GM23338 (cell line): ENCODE measurements at places on chromosomes 3 and 15. TPM values are rescaled to one million over a fixed set of nuclear protein-coding genes. Genes with fewer than 3 reads are reported as not detected.

GRCh38 chr3:76203578-76203977, 418.2 kb upstream of the ZNF717 start:
- peak; percentile 61 for DNase-seq

DNA sequence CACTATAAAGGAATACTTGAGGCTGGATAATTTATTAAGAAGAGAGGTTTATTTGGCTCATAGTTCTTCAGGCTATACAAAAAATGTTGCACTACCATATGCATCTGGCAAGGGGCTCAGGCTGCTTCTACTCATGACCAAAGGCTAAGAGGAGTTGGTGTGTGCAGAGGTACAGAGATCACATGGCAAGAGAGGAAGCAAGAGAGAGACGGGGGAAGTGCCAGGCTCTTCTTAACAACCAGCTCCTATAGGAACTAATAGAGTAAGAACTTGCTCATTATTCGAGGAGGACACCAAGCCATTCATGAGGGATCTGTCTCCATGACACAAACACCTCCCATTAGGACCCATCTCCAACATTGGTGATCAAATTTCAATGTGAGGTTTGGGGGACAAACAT, 6.0 kb upstream of the FNDC3B start:
- no peak for DNase-seq

DNA sequence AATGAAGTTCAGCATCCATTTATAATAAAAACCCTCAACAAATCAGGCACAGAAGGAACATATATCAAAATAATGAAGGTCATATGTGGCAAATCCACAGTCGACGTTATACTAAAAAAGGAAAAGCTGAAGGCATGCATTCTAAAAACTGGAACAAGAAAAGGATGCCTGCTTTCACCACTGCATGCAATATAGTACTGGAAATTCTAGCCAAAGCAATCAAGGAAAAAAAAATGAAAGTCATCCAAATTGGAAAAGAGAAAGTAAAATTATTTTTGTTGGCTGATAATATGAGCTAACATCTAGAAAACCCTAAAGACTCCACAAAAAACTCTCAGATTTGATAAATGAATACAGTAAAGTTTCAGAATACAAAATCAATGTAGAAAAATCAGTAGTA, 1123.2 kb downstream of the TBL1XR1 start:
- DNase-seq: no peak

- no peak for DNase-seq
These were observed 25.8 kb downstream of the KLHL6 start for GRCh38 chr3:183529717-183530116.

- no peak for DNase-seq
These were observed 28.1 kb upstream of the LXN start for GRCh38 chr3:158700559-158700958.

GRCh38 chr3:161066930-161067329, 38.2 kb downstream of the B3GALNT1 start:
- no peak for DNase-seq

DNA sequence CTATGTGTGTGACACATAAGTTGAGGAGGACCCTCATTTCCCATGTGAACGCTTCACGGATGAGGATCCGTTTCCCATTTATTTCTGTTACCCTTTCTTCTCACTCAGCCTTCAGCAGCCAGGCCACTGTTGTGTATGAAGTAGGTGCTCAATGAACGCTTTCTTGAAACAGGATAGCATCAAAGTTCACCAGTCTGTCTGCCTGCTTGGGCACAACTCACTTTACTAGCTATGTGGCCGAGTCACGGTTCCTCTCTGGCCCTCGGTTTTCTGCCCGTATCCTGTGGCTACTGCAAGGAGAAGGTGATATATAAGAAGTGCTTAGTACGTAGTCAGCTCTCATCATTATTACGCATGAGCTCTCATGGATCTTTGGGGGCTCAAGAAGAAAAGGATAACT, 22.4 kb downstream of the ACSBG1 start:
- DNase-seq: no peak

GRCh38 chr3:46312991-46313390, 40.9 kb upstream of the CCR2 start:
- no peak for DNase-seq

DNA sequence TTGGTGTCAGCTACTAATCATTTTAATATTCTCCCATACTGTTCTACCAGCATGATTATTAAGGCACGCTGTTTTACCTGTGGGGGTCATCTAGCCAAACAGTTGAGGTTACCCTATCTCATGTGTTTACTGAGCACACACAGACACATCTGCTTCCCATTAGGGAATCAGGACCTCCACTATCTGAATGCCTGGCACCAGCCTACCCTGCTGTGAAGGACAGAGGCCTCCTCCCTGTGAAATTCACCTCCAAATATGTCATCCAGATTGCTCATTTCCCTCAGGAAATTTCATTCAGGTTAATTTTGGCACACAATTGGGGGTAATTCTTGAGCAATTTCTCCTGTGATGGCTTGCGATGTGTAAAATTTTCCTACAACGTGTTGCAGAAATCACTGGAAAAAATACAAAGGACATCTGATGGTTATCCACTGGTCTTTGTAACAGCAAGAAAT, 155.6 kb upstream of the NR2E3 start:
- no peak for DNase-seq

DNA sequence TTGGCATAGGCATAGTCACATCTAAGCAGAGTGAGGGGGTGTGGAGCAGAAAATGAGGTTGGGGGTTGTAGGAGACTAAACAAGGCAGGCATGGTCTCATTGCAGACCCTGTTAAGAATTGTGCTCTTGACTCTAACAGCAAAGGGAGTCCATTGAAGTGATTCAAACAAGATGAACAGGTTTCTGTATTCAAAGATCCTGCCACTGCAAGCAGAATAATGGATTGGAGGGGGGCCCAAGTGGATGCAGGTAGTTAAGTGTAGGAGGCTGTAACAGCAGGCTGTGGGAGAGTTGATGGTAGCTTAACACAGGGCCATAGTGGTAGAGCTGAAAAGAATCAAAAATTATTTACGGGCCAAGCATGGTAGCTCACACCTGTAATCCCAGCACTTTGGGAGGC, 34.4 kb downstream of the CASR start:
- no peak for DNase-seq

Gene GPR15
- total RNA-seq: not detected in 2 replicates

Gene PTPN9
- total RNA-seq: 27.2 and 32.7 TPM in 2 replicates

Gene IL12A
- 0.31 and 0.69 TPM in 2 replicates for total RNA-seq

Gene SLC28A2
- not detected in 2 replicates for total RNA-seq

Gene PCSK6
- 6.7 and 7.8 TPM in 2 replicates for total RNA-seq

Gene CIB2
- 62.6 and 64.4 TPM in 2 replicates for total RNA-seq

Gene NRROS
- total RNA-seq: 5.9 and 8.5 TPM in 2 replicates
